ENCODE measurements at places on chromosomes 3 and 15. TPM values are rescaled to one million over a fixed set of nuclear protein-coding genes. Genes with fewer than 3 reads are reported as not detected.

The ZNF860 gene
- total RNA-seq: 3.6 TPM

The LRRFIP2 gene
- total RNA-seq: 89.4 TPM

The MOBP gene
- total RNA-seq: 0.13 TPM

The FYTTD1 gene
- 62.2 TPM for total RNA-seq

The GOLGA8J gene
- not detected for total RNA-seq

The FAM3D gene
- total RNA-seq: 0.27 TPM

The C3orf20 gene
- 0.07 TPM for total RNA-seq

The DPH6 gene
- total RNA-seq: 14.1 TPM

The SLC12A6 gene
- total RNA-seq: 40.4 TPM

The HRG gene
- not detected for total RNA-seq

The ZKSCAN7 gene
- 0.66 TPM for total RNA-seq

The NCBP2 gene
- 64.3 TPM for total RNA-seq
